Stimulated activated CD4-positive, alpha-beta T cell treated with anti-CD3 and anti-CD28 coated beads, TNF-alpha, amount 100 ng/mL, for 48 hours (primary cell): ENCODE measurements at places on chromosomes 11 and 22.

GRCh38 chr11:74734559-74734925 is 3.3 kb upstream of the CHRDL2 start:
- no peak for DNase-seq

DNA sequence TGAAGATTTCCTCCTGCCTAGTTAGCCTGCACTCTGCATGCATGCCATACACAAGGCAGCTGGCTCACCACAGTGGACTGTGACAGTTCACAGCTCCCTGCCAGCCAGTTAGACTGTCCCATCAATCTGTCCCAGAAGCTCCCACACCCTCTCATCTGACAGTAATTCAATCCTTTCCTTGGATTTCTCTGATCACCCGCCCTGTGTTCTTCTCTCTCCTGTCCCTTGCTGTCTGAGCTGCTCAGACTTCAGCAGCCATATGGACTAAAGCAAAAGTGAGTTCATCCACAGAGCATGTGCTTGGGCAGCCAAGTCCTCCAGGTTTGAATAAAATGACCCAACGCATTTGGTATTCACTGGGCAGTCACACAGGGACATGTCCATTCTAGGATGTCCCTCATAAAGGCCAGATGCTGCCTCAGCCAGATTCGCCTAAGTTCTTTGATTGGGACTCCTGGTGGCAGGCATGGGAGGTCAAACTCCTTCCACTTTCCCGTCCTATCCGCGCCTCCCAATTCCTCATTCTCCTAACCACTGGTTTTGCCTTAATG is 54.5 kb upstream of the ZBTB44 start:
- no peak for DNase-seq

DNA sequence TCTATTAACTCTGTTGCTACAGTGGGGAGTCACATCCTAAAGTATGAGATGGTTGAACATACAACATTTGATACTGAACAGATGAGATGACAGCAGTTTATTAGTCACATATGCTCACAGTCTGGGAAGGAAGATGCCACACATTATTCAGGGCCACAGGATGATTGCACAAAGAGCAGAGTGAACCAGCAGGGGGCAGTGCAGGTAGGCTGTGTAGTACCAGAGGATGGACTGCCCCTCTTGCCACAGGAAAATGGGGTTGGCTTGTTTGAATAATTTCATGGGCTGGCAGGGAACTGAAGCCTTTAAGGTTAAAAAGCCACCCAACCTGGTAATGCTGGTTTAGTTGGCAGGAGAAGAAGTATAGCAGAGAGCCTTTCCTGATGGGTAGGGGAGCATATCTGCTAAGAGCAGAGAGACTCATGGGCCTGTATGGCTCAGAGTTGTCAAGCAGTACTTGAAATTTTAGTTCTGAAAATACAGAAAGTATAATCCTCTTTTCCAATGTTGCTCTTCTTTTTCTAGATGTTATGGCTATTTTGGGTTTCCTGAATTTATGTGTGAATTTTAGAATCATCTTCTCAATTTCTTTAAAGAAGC is 180.4 kb upstream of the B3GAT1 start:
- DNase-seq = peak; percentile 39

- no peak for DNase-seq
Measured at GRCh38 chr11:35050541-35050995, 88.4 kb upstream of the CD44 start.

DNA sequence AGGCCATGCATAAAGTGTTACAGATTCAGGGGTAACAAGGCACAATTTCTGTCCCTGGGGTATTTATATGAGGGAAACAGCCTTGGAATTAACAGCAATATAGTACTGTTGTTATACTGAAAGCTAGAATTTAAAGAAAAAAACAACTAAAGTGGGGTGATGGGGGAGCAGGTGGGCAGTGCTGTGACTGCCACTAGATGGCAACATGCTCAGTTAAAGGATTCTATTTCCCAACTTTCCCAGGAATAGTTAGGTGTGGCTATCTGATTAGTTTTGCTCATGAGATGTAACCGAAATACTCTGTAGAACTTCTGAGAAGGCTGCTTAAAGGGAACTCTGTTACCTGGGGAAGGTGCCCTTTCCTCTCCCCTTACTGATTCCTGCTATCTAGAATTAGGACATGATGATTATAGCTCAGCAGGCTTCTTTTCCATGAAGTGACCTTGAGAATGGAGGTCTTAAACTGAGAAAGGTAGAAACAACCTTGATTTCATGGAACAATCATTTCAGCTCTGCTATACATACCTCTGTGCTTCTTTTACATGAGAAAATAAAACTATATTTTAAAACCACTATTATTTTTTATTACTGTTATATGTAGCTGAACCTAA is 102.6 kb downstream of the RELT start:
- no peak for DNase-seq

GRCh38 chr11:65021003-65021402 is 6.2 kb upstream of the SNX15 start:
- no peak for DNase-seq

DNA sequence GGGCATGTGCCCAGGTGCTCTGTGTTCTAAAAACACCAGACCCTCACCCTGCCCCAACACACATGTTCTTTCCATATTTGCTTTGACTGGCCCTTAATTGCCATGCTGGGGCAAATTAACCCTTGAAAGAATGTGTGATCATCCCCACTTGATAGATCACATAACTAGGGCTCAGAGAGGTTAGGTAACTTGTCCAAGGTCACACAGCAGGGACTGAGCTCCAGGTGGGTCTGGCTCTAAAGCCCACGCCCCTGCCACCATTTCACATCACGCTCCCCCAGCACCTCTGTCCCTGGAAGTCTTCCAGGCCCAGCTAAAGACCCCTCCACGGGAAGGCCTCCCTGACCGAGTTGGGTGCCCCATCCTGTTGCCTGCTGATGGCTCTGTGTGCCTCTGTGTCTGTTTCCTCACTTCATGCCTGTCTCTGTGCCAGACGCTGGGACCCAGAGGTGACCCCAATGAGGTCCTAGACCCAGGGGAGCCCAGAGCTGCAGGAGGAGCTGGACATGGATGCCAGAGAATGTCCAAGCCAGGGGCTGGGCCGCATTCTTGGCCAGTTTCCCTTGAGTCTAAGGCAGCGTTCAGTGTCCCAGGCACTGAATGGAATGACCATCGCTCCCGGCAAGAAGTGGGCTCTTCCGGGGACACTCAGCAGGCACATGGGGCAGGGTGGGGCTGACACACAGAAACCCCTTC is 79.7 kb downstream of the MYO7A start:
- DNase-seq = no peak

- DNase-seq = no peak
Measured at GRCh38 chr11:18731441-18731840, 5.5 kb upstream of the IGSF22 start.

- no peak for DNase-seq
Measured at GRCh38 chr11:1076061-1076665, 1.5 kb downstream of the MUC2 start.
